D721Med (cell line): ENCODE measurements at places on chromosomes 1 and 21.

GRCh38 chr1:247295746-247296145, 35.9 kb downstream of the ZNF496 start:
- no peak for DNase-seq

DNA sequence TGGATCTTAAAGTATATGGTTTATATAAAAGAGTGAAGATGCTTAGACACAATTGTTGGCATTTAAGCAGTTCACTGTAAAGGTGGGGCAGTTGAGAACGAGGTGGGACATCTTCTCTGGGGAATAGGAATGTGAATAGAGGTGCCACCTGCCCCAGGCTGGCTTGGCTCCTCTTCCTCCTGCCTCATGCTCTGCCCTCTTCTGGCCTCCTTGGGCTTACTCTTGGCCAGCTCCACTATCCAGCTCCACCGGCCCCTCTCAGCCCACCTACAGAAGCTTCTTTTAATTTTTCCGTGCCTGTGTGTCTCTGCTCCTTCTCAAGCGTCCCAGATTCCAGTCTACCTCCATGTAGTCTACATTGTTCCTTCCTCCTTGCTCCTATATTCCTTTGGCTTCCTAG, 122.1 kb downstream of the NUF2 start:
- DNase-seq: no peak

DNA sequence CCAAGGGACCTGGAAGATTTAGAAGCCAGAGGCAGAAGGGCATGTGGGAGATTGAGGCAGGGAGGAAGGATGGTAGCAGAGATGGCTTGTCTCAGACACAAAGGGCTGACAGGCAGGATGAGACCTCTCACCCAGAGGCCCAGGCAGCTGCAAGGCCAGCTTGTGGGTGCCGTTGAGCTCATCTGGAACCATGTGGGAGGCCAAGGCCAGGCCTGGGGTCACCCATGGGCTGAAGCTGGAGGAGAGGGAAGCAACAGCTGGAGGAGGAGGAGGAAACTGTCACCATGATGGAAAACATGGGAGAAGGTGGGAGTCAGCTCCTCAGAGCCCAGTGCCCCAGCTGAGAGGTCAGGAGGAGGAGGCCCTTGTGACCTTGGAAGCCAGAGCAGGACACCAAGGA, 6.4 kb downstream of the CRABP2 start:
- DNase-seq: no peak

GRCh38 chr1:241675983-241676382, 23.9 kb downstream of the WDR64 start:
- no peak for DNase-seq

GRCh38 chr21:34792504-34793089, 123.8 kb downstream of the CLIC6 start:
- no peak for DNase-seq
